Regular cardiac myocyte (primary cell): ENCODE measurements at places on chromosomes 6 and 20. TPM values are rescaled to one million over a fixed set of nuclear protein-coding genes. Genes with fewer than 3 reads are reported as not detected.

RHAG gene
- not detected in 2 replicates for total RNA-seq

ENPP5 gene
- 0.19 and 5.6 TPM in 2 replicates for total RNA-seq

PCSK2 gene
- not detected in 2 replicates for total RNA-seq

PDE7B gene
- 60.0 and 71.6 TPM in 2 replicates for total RNA-seq

EFCAB8 gene
- under 0.01 and 0.38 TPM in 2 replicates for total RNA-seq

TXLNB gene
- under 0.01 and 0.28 TPM in 2 replicates for total RNA-seq

PRRT1 gene
- total RNA-seq = 0.28 TPM in 1 of 2 replicates, not detected in the other

ANKS1A gene
- 7.9 and 9.0 TPM in 2 replicates for total RNA-seq

F13A1 gene
- not detected in 2 replicates for total RNA-seq

BPIFB4 gene
- total RNA-seq = not detected in 2 replicates

ZKSCAN3 gene
- total RNA-seq = 4.2 and 5.4 TPM in 2 replicates

HLA-DRB5 gene
- total RNA-seq = 0.28 TPM in 1 of 2 replicates, not detected in the other

SLC22A3 gene
- 1.7 and 2.3 TPM in 2 replicates for total RNA-seq

SEL1L2 gene
- total RNA-seq = not detected in 2 replicates

MAPK13 gene
- total RNA-seq = 16.6 and 26.5 TPM in 2 replicates

SAMD5 gene
- total RNA-seq = under 0.01 TPM in 2 replicates

LHFPL5 gene
- not detected in 2 replicates for total RNA-seq

WFDC5 gene
- total RNA-seq = not detected in 2 replicates

ZNF391 gene
- 0.19 and 2.5 TPM in 2 replicates for total RNA-seq

LATS1 gene
- 6.2 and 7.7 TPM in 2 replicates for total RNA-seq

SERAC1 gene
- total RNA-seq = 6.7 and 13.2 TPM in 2 replicates

PSORS1C2 gene
- not detected in 2 replicates for total RNA-seq

SLC22A1 gene
- total RNA-seq = under 0.01 and 0.38 TPM in 2 replicates

EEF1E1 gene
- total RNA-seq = 63.1 and 121 TPM in 2 replicates

EDN3 gene
- total RNA-seq = not detected in 2 replicates

CFAP206 gene
- total RNA-seq = 0.38 and 1.4 TPM in 2 replicates

FAM162B gene
- 19.9 and 23.7 TPM in 2 replicates for total RNA-seq

MACROD2 gene
- under 0.01 TPM in 2 replicates for total RNA-seq

SLC26A8 gene
- total RNA-seq = not detected in 2 replicates

VIP gene
- total RNA-seq = not detected in 2 replicates

FAM83B gene
- total RNA-seq = 0.19 and 0.28 TPM in 2 replicates

EYS gene
- under 0.01 TPM in 2 replicates for total RNA-seq

MUC21 gene
- not detected in 2 replicates for total RNA-seq

CDKN1A gene
- 230 and 557 TPM in 2 replicates for total RNA-seq

TAP2 gene
- 10.4 and 22.6 TPM in 2 replicates for total RNA-seq

PRND gene
- not detected in 2 replicates for total RNA-seq

PGC gene
- total RNA-seq = not detected in 2 replicates

PNISR gene
- total RNA-seq = 34.1 and 67.7 TPM in 2 replicates
